ENCODE measurements at places on chromosomes 6 and 20.

GRCh38 chr6:7234547-7234946, 78.5 kb downstream of the SSR1 start:
- DNase-seq, result no peak

- no peak for DNase-seq
Observed at GRCh38 chr6:153325661-153326060, 194.6 kb upstream of the RGS17 start.

GRCh38 chr6:144617191-144617590, 332.1 kb downstream of the UTRN start:
- DNase-seq, result no peak

DNA sequence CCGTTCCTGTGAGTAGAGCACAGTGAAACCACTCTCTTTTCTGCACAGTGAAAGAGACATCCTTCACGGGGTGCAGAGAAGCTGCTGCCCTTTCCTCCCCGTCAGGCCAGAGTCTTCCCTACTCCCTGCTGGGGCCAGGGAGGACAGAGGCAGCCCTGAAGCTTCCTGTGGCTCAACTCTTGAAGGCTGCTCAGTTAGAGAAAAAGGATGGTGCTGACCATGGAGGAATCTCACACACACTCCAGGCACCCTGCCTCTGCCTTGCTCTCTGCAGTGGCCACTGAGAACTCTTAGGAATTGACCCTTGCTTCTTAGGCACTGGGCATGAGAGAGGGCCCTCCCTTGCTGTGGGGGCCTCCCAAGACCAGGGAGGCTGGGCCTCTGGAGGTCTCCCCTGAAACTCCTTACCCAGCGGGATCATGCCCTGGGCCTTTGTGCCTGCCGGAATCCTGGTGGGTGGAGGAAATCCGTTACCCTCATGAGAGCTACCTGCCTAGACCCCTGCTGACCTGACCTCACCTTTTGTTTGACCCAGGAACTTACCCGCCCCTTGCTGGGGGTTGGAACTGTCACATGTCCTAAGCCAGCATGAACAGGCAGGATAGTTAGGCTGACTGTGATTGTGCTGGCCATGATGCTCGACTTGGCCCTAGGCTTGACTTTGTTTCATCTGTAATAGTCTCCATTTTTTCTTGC, 65.0 kb upstream of the CD93 start:
- DNase-seq, result peak; percentile 6

DNA sequence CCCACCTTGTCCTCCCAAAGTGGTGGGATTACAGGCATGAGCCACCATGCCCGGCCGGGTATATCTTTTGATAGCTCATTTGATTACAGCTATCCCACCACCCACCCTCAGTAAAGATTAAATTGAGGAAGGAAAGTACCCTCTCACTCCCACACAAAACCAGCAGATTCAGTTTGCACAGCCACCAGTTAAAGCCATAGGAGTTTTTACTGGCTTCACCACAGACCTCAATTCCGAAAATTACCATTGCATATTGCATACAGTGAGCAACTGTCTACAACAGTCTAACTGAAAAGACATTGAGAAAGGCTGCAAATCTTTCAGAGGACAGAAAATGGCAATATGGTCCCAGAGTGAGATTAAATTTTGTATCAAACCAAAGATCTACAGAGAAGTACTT, 34.9 kb downstream of the ESF1 start:
- no peak for DNase-seq

DNA sequence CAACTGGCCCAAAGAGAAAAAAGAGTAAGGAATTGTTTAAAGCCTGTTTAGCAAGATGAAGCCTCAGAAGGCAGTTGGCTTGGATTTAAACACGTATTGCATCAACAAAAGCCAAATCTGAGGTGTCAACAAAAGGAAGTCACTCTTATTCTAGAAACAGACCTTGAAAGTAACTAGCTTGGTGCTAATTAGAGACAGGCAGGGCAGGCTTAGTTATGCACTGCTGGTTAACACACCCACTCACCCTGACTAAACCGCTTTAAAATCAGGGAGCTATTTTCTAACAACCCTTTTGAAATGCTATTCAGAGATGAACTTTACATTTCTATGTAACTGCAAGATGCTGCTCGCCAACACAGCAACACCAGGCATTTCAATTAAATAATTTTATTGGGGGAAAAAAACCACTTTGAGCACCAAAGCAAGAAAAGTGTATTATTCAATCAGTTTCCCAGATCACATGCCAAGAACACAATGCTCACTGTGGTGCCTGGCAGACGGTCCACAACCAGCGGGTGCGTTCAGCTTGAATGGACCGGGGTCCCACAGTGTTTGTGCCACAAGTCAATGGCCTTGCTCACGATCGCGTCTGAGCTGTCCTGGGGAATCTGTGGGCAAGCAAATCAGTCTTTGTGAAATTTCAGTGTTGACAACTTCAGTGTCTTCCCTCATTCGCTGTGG, 23.6 kb downstream of the TBC1D7 start:
- DNase-seq, result no peak

- peak; percentile 95 for DNase-seq
Observed at GRCh38 chr6:147202516-147203310, 1.5 kb upstream of the STXBP5 start.

GRCh38 chr6:169988769-169989550, 237.5 kb downstream of the ERMARD start:
- no peak for DNase-seq

All from CD4-positive, alpha-beta T cell treated with Interleukin-4 for 1 hour (primary cell).